ENCODE measurements at places on chromosomes 3 and 15. TPM values are rescaled to one million over a fixed set of nuclear protein-coding genes. Genes with fewer than 3 reads are reported as not detected.

DNA sequence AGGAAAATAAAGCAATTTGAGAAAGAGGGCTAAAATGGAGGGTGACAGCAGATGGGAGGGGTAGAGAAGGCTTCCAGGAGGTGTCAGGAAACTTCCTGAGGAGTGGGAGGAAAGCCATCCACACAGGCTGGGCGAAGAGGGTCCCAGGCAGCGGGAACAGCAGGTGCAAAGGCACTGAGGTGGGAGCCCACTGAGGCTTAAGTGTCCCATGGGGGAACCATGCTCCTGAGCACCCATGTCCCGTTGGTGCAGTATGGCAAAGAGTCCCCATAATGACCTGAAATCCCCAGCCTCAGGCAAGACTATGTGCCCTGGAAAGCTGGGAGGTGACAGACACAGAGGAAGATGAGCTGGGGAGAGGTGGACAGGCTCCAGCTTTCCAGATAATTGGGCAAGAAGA, 30.0 kb downstream of the CFAP100 start:
- no peak for DNase-seq

DNA sequence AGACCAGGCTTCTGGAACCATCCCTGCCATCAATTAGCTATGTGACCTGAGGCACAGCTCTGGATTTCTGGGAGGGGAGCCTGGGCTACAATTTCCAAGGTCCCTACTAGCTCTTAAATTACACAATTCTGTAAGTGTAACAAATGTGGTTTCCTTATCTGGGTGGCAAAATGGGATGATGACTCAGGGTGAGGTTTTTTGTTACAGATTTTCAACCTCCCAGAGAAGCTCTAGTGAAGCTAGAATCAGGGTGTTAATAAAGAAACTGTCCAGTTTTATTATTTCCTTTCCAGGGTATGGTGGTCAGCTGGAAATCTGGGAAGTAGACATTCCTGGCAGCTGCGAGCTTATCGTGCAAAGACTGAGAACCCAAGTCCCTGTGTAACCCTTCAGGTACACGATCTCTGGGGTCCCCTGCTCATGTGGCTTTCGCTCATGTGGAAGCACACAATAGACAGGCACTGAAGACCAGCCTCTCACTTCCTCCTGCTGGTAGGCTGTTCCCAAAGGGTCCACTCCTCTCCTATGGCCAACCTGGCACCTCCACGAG, 7.3 kb downstream of the RAB27A start:
- DNase-seq: no peak

GRCh38 chr15:36428102-36428845, 151.2 kb upstream of the CDIN1 start:
- peak; percentile 35 for DNase-seq

DNA sequence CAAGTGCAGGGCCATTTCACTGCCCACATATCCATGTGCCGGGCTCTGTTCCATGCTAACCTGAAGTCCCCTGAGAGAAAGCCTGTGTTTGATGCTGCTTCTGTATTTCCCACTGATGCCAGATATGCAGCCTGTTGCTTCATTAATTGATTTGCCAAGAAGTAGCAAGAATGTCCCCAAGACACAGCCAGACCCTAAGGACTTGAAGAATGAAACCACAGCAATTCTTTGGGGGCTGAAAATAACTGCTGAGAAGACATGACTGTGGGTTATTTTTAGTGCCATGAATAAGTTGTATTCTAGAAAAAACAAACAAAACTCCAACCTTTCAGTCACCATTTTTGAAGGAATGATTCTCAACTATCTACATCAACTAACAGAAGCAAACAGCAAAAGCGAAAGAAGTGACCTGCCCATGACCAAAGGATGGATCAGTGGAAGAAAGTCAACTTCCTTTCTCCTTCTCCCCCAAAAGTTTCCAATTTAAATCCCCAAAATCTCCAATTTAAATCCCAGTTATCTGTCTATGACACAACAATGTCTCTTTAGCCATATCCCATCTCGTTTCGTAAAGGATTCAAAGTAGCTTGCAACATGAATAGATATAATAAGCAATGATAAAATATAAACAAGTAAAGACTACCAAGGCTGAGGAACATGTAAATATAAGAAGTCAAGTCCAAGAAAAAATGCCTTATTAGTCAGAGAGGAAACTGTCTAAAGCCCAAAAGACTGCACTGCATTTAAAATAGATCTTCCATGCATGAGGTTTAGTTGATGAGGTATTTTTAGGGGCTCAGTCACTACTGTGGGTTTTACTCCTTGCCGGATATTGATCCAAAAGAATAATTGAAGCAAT, 226.8 kb downstream of the DTWD1 start:
- DNase-seq: no peak

GRCh38 chr3:138849222-138849940, 14.7 kb upstream of the PIK3CB start:
- no peak for DNase-seq

- no peak for DNase-seq
Measured at GRCh38 chr3:10309736-10310135, 11.2 kb downstream of the SEC13 start.

- no peak for DNase-seq
Measured at GRCh38 chr15:66110864-66111263, 142.7 kb downstream of the MEGF11 start.

GRCh38 chr3:38566215-38566528, 70.0 kb downstream of the EXOG start:
- no peak for DNase-seq

GRCh38 chr3:109355625-109356441, 18.5 kb upstream of the DPPA4 start:
- no peak for DNase-seq

GRCh38 chr3:176951586-176952292, 245.5 kb downstream of the TBL1XR1 start:
- no peak for DNase-seq

Gene PRR20G
- not detected for total RNA-seq

Gene IQCF2
- total RNA-seq: not detected

Gene COL6A6
- total RNA-seq: not detected

Gene NBEAL2
- total RNA-seq: 168 TPM

Gene ADAMTS17
- total RNA-seq: 3.0 TPM

Gene MCF2L2
- 0.05 TPM for total RNA-seq

Gene SYNPR
- total RNA-seq: not detected

Gene CASR
- total RNA-seq: not detected

Gene OR5K4
- total RNA-seq: not detected

Gene CYP11A1
- total RNA-seq: not detected

All from HT-29 (cell line).